Peyer's patch (tissue), 4 donors: ENCODE measurements at places on chromosomes 5 and 9. TPM values are rescaled to one million over a fixed set of nuclear protein-coding genes. Genes with fewer than 3 reads are reported as not detected.

WNK2 gene
- total RNA-seq, result 312 TPM

RAPGEF6 gene
- 104 TPM for total RNA-seq

SOX30 gene
- not detected for total RNA-seq

ESM1 gene
- total RNA-seq, result not detected

LHX3 gene
- total RNA-seq, result not detected

RGS3 gene
- 76.0 TPM for total RNA-seq

ZNF883 gene
- not detected for total RNA-seq

GABRA1 gene
- not detected for total RNA-seq

PCBD2 gene
- 15.5 TPM for total RNA-seq

IL13 gene
- total RNA-seq, result not detected

FSTL4 gene
- 0.27 TPM for total RNA-seq

GRCh38 chr5:51033215-51033614 is 350.0 kb upstream of the ISL1 start:
- no peak overlapping the region for H3K4me3 ChIP-seq
- H3K27me3 ChIP-seq, result no peaks in the 10 kb centered on the region
- H3K4me1 ChIP-seq, result no peaks in the 10 kb centered on the region
- no peak for DNase-seq
- H3K36me3 ChIP-seq, result no peaks in the 10 kb centered on the region
- H3K27ac ChIP-seq, result no peak overlapping the region

DNA sequence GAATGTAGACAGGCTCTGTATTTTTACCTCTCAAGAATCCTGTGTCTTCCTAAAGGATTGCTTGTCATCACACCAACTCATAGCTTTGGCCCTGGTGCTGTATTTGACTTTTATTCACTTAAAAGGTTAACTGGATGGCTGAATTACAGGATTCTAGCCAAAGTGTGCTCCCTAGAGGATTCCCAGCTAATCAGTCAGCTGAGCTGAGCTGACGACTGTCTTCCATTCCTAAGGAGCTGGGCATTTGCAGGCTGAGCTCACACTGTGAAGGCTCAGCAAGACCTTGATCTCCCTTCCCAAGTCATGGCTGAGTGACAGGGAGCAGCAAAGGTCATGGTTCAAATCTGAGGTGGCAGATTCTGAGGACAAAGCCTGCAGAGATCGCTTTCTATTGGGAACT is 59.0 kb upstream of the PALM2AKAP2 start:
- no peaks in the 10 kb centered on the region for H3K27me3 ChIP-seq
- H3K4me3 ChIP-seq, result no peak overlapping the region
- no peak overlapping the region for H3K27ac ChIP-seq
- H3K4me1 ChIP-seq, result no peaks in the 10 kb centered on the region
- DNase-seq, result no peak

GRCh38 chr9:132167192-132167591 is 5.3 kb downstream of the NTNG2 start:
- H3K4me3 ChIP-seq, result no peak overlapping the region
- no peaks in the 10 kb centered on the region for H3K36me3 ChIP-seq
- no peaks in the 10 kb centered on the region for H3K4me1 ChIP-seq
- H3K27me3 ChIP-seq, result no peaks in the 10 kb centered on the region

- no peak overlapping the region for H3K4me3 ChIP-seq
- H3K27me3 ChIP-seq, result no peaks in the 10 kb centered on the region
These were observed 15.0 kb downstream of the MAMDC2 start for GRCh38 chr9:70058569-70059116.

- DNase-seq, result no peak
- no peak overlapping the region for H3K4me3 ChIP-seq
- H3K36me3 ChIP-seq, result no peaks in the 10 kb centered on the region
- no peaks in the 10 kb centered on the region for H3K27me3 ChIP-seq
These were observed 75.2 kb downstream of the PHF2 start for GRCh38 chr9:93651521-93651950.

- no peaks in the 10 kb centered on the region for H3K4me1 ChIP-seq
- no peaks in the 10 kb centered on the region for H3K27me3 ChIP-seq
- no peak overlapping the region for H3K27ac ChIP-seq
- no peaks in the 10 kb centered on the region for H3K36me3 ChIP-seq
- no peak for DNase-seq
These were observed 72.0 kb upstream of the PAPPA start for GRCh38 chr9:116081435-116082115.

GRCh38 chr9:95815133-95815532 is 60.4 kb upstream of the ERCC6L2 start:
- H3K4me1 ChIP-seq, result no peaks in the 10 kb centered on the region
- H3K27me3 ChIP-seq, result no peaks in the 10 kb centered on the region
- H3K27ac ChIP-seq, result no peak overlapping the region
- no peaks in the 10 kb centered on the region for H3K36me3 ChIP-seq
- no peak overlapping the region for H3K4me3 ChIP-seq

GRCh38 chr9:92133949-92134604 is 18.9 kb upstream of the SPTLC1 start:
- H3K27ac ChIP-seq, result no peak overlapping the region
- peak; percentile 80 for DNase-seq
- H3K27me3 ChIP-seq, result no peaks in the 10 kb centered on the region
- no peaks in the 10 kb centered on the region for H3K4me1 ChIP-seq

DNA sequence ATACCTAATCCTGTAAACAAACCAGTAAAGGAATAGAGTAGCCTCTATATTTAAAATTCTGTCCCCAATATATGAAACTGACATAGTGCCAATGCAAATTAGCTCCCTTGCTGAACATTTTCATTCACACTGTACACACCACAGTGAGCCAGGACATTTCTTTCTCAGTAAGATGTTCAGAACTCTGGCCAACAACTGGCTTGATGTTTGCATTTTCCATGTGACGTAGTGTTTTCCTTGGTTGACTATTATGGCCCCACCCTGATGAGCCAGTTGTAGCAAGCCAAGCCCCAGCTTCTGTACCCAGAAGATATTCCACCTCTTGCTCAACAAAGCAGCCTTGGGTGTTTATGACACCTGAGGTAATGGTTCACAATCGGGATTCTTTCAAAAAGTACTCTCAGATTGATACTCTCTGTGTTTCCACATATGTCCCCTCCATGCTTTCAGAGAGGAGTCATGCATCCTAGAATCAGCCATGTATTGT is 17.7 kb upstream of the ANXA1 start:
- H3K4me3 ChIP-seq, result no peak overlapping the region
- H3K4me1 ChIP-seq, result no peaks in the 10 kb centered on the region
- peak; percentile 51 for DNase-seq

DNA sequence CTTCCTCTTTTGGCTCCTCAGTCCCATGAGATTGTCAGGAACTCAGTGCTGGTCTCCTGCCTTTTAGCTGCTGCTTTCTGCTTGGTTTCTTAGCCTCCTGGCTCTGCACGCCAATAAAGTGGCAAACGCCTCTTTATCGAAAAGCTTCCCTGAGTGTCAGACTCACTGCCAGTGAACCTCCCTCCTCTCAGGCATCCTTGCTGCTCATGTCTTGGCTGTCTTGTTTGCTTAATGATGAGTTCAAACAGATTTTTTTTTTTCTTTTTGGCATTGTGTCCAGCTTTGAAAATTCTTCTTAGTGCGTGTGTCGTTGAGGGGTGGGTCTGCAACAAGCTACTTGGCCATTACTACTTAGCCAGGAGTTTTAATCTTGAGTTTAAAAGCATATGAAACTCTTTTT is 14.9 kb downstream of the RASGRF2 start:
- H3K4me3 ChIP-seq, result no peak overlapping the region
- H3K27me3 ChIP-seq, result no peaks in the 10 kb centered on the region
- no peak for DNase-seq
- H3K36me3 ChIP-seq, result no peaks in the 10 kb centered on the region
- no peak overlapping the region for H3K27ac ChIP-seq

DNA sequence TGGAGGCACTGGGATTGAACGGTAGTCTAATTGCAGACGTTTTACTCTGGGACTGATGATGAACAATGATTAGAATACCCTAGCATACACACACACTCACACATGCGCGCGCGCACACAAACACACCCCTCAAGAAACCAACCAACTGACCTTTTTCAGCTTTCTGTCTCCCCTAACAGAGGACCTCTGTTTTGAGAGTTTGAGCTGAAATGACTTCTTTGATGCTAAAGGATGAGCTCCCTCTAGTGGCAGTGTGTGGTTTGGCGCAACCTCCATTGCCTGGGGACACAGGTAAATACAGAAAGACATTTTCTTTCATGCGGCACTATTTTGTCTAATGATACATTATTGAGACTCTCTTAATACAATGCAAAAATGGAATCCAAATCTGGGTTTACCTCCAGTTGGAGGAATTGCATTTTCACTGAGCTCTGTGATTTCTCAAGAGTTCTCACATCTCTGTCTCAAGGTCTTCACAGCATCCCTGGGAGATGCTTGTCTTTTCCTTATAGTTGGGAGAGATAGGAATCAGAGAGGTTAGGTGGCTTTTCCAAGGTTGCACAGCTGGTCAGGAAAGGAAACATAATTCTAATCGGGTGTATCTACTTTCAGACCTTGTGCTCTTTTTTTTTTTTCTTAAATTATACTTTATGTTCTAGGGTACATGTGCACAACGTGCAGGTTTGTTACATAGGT is 187.5 kb downstream of the TMEM38B start:
- H3K36me3 ChIP-seq, result no peaks in the 10 kb centered on the region
- H3K27me3 ChIP-seq, result no peaks in the 10 kb centered on the region
- H3K4me3 ChIP-seq, result no peak overlapping the region
- DNase-seq, result peak; percentile 84

DNA sequence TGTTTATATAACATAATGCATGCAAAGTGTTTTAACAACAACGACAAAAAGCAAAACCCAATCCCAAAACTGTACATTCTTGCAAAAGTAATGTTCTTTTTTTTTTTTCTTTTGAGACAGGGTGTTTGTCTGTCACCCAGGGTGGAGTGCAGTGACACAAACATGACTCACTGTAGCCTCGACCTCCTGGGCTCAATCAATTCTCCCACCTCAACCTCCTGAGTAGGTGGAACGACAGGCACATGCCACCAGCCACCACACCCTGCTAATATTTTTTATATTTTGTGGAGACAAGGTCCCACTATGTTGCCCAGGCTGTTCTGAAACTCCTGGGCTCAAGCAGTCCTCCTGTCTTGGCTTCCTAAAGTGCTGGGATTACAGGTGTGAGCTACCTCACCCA is 13.6 kb upstream of the HAVCR1 start:
- no peak overlapping the region for H3K4me3 ChIP-seq
- H3K27me3 ChIP-seq, result no peaks in the 10 kb centered on the region
- H3K4me1 ChIP-seq, result no peaks in the 10 kb centered on the region
- no peak overlapping the region for H3K27ac ChIP-seq
- no peak for DNase-seq

DNA sequence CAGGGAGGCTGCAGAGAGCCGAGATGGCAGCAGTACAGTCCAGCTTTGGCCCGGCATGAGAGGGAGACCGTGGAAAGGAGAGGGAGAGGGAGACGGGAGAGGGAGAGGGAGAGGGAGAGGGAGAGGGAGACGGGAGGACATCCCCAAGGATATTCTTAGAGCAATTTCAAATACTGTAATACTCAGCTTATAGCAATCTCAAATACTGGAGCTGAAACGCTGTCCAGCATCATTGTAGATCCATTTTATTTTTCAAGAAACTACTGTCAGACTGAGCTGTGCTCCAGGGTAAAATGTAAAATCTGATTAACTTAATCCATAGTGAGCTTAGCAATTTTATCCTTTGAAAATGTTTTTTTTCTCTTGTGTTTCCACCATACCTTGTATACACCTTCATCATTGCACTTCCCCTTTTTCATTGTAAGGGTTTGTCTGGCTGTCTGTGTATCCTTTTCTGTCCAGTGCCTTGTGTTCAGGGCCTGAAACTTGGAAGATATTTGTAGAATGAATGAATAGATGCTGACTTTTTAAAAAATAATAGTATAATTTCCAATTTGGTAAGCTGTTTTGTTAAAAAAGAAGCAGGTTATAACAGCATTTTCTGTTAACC is 64.0 kb upstream of the LRRC70 start:
- no peak overlapping the region for H3K27ac ChIP-seq
- no peak for DNase-seq
- H3K36me3 ChIP-seq, result no peaks in the 10 kb centered on the region
- H3K27me3 ChIP-seq, result no peaks in the 10 kb centered on the region
- H3K4me3 ChIP-seq, result no peak overlapping the region

DNA sequence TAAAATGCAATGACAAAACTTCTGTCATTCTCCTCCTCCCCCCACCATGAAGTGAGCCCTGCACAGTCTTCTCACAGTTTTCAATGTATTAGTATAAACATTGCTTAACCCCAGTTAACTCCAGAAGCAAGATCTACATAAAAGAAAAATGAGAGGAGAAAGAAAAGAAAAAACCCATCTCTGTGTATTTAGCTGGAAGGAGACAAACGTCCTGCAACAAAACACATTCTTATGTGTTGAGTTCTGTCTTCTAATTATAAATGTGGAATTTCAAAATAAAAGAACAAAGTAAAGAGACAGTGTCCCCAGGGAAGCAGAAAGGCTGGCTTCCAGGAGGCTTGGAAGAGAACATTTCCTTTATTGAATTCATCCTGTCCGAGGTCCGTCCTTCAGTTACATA is 491.9 kb upstream of the TUSC1 start:
- H3K27me3 ChIP-seq, result no peaks in the 10 kb centered on the region
- H3K27ac ChIP-seq, result no peak overlapping the region
- no peaks in the 10 kb centered on the region for H3K4me1 ChIP-seq
- no peak for DNase-seq
- H3K4me3 ChIP-seq, result no peak overlapping the region
- no peaks in the 10 kb centered on the region for H3K36me3 ChIP-seq

DNA sequence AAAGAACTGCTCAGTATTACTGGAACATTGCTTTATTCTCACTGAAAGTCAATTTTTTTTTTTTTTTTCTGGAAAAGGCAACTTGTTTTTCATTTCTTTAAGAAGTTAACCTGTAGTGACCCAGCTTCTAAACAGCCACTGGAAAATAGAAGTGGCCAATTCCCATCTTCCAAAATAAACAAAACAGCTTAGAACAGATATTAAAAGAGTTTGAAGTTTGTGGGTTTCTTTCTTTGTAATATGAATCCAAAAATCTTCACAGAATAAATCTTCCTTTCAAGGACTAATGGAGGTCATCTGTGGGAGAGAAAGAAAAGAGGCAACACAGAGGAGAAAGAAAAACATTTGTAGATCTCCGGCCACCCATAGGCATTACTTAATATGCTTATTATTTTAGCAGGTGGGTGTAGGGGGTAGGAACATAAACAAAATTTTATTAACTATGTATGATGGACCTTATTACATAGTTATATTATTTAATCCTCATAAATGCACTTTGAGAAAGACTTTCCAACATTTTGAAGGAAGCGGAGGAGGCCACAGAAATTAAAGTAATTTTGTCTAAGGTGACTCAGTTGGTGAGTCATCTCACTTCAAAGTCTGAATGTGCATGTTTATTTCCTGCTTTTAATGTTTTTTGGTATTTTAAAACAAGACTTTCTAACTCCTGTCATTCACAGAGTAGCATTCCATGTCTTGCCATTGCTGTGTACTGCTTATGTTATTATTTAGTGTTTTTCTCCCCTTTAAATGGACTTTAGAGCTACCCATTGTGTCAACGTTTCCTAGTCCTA is 1791.8 kb upstream of the WWC1 start:
- H3K36me3 ChIP-seq, result no peaks in the 10 kb centered on the region
- no peak for DNase-seq
- H3K27ac ChIP-seq, result no peak overlapping the region
- no peaks in the 10 kb centered on the region for H3K4me1 ChIP-seq
- no peak overlapping the region for H3K4me3 ChIP-seq
- H3K27me3 ChIP-seq, result no peaks in the 10 kb centered on the region

- no peak overlapping the region for H3K4me3 ChIP-seq
- H3K27me3 ChIP-seq, result no peaks in the 10 kb centered on the region
- peaks cover 13% of the 10 kb centered on the region for H3K4me1 ChIP-seq
- H3K36me3 ChIP-seq, result no peaks in the 10 kb centered on the region
- peak overlapping the region; percentile 28 for H3K27ac ChIP-seq
These were observed 7.8 kb upstream of the MYOZ3 start for GRCh38 chr5:150653145-150653761.
